ENCODE measurements at places on chromosomes 7 and 10.

DNA sequence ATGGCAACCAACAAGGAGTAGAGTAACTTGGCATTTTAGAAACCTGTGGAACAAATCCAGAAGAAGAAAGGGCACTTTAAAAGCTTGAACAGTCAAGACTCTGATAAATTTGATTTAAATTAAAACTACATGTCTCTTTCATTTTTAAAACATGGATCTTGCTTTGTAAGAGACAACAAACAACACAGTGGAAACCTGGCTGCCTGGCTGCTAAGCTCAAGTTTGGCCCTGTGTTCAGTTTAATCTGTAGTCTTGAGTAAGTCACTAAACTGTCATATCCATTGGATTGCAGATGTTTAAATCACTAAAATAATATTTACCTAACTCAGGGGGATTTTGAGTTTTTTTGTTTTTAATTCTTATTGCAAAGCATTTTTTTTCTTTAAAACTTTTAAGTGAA, 374.9 kb upstream of the SEMA3D start:
- no peak for DNase-seq

DNA sequence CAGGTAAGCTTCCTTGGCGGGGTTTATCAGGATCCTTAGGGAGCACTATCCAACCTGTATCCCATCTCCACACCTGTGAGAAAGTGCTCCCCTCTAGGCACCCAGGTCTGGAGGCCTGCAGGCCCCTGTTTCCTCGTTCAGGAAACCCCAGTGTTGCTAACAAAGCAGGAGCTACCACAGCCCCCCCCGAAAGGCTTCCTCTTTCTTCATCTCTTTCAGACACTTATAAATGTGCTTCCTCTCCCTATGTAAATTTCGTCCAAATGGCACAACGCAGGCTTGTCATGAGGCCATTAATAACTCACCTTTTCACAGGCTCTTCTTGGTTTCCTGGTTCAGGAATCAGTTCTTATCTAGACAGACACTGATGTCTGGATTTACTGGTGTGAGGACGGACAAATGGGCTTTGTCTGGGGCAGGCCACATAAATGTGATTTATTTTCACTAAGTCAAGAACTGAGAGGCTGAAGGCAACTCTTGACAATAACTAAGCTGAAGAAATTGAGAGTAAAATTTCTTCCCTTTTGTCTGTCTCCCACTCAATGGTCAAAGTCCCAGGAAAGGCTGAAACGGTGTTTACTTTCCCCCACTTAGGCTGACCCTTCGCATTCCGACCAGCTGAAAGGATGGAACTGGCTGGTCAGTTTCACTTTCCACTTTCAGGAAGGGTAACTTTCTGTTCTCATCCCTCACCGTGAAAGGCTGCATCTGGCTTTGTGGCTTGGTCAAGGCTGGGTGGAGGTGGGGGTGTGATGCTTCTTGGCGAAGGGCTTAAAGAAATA, 46.8 kb downstream of the PIK3AP1 start:
- DNase-seq, result no peak

DNA sequence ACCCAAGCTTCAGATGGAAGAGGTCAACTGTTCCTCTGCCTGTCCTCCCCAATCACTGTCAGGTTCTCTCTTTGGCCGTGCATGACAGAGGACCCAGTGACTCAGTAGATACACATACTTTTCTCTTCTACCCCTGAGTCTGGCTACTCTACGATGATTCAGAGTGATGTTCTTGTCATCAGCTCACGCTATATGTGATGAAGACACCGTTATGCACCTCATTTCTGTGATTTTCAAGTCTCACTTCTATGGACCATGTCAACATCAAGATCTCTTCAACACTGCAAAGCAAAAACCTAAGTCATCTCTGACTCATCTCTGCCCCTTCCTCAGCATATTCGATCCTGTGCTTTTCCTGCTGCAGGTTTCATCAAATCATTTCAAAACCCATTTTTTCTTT, 76.6 kb upstream of the DGKI start:
- no peak for DNase-seq

- peak; percentile 33 for DNase-seq
These were observed 445 bp upstream of the ATRNL1 start for GRCh38 chr10:115092555-115093285.

DNA sequence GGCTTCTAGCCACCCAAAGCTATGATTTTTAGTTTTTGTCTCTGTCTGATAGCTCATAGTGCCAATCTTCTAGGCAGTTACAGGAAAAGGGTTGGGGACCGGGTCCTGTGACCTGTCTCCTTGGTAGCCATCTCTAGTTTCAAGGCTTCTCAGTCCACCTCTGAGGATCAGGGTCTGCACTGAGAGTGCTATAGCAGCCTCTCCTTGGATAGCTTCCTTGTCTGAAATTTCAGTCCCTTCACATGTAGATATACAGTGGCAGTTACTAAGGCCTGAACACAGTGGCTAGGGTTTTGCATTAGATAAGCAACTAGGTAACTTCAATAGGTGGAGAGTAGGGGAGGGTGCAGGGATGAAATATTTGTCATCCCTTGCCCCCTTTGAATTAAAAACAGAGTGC, 321.3 kb downstream of the SEMA3D start:
- no peak for DNase-seq

- DNase-seq, result no peak
These were observed 191.5 kb downstream of the OTUD1 start for GRCh38 chr10:23630376-23630775.

All from CD4-positive, alpha-beta T cell (primary cell).